ENCODE measurements at places on chromosomes 13 and 19. TPM values are rescaled to one million over a fixed set of nuclear protein-coding genes. Genes with fewer than 3 reads are reported as not detected.

DNA sequence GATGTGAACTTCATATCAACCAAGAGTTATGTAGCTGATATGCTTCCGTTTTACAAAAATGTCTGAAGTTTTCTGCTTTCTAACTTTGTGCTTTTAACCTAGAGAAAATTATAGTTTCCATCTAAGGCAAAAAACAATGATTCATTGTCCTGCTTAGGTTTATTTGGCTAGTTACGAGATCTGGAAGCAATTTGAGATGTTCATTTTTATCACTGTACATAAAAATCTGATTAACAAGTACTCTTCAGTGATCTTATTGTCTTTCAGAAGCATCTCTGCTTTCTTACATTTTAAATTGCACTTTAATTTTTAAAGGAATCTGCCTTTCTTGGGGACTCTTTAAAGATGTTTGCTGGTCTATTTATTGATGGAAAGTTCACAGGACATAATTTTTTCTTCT is 188.1 kb downstream of the RFC3 start:
- no peak for DNase-seq
- no peak overlapping the region for H3K27ac ChIP-seq
- H3K4me1 ChIP-seq, result no peaks in the 10 kb centered on the region
- no peaks in the 10 kb centered on the region for H3K27me3 ChIP-seq
- no peak overlapping the region for H3K4me3 ChIP-seq

The ZNF177 gene
- total RNA-seq, result 1.2 TPM

GRCh38 chr19:4878491-4878968 is 11.1 kb upstream of the PLIN3 start:
- H3K36me3 ChIP-seq, result no peaks in the 10 kb centered on the region
- no peak for DNase-seq
- no peak overlapping the region for H3K27ac ChIP-seq
- H3K27me3 ChIP-seq, result no peaks in the 10 kb centered on the region
- H3K4me3 ChIP-seq, result no peak overlapping the region

GRCh38 chr13:98909016-98909415 is 68.8 kb downstream of the DOCK9 start:
- no peak overlapping the region for H3K27ac ChIP-seq
- peaks cover 8% of the 10 kb centered on the region for H3K36me3 ChIP-seq
- no peaks in the 10 kb centered on the region for H3K27me3 ChIP-seq

DNA sequence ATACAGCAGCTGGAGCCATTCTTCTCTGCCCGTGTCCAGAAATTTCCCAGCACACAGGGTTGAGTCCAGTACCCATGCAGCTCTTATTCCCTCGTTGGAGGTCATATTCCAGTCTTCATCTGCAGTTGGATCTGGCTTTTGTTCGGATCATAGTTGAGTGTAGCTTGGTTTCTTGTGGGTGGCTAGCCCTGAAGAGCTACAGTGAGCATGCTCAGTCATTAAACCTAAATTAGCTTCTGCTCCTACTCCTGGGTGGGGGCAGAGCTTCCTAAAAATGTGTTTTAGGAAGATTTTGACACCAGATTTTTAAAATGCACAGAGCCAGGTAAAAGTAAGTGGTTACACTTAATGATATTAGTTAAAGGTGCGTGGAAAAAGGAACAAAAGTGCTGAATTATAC is 64.4 kb downstream of the DGKH start:
- H3K36me3 ChIP-seq, result no peaks in the 10 kb centered on the region
- H3K4me1 ChIP-seq, result no peaks in the 10 kb centered on the region
- no peak for DNase-seq
- no peak overlapping the region for H3K4me3 ChIP-seq
- H3K27me3 ChIP-seq, result no peaks in the 10 kb centered on the region

DNA sequence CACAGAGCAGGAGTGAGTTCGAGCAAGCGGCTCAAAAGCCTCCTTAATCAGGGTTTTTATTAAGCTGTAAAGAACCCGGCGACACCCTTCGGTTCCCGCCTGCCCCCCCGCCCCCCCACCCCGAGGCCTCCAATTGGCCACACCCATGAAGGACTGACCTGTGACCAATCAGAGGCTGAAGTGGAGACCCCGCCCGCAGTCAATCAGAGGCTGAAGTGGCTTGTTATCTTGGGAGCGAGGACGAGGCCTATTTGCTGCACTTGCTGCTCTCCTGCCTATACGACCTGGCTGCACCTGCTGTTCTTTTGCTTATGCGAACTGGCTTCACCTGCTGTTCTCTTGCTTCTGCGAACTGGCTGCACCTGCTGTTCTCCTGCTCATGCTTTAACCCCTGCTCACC is 844.9 kb downstream of the OLFM4 start:
- no peaks in the 10 kb centered on the region for H3K4me1 ChIP-seq
- no peak overlapping the region for H3K27ac ChIP-seq
- H3K4me3 ChIP-seq, result no peak overlapping the region
- no peaks in the 10 kb centered on the region for H3K36me3 ChIP-seq

- no peak overlapping the region for H3K27ac ChIP-seq
- H3K4me3 ChIP-seq, result no peak overlapping the region
- no peak for DNase-seq
- no peaks in the 10 kb centered on the region for H3K36me3 ChIP-seq
Observed at GRCh38 chr13:70253834-70254233, 145.6 kb upstream of the KLHL1 start.
